ENCODE measurements at places on chromosomes 11 and 22. TPM values are rescaled to one million over a fixed set of nuclear protein-coding genes. Genes with fewer than 3 reads are reported as not detected.

The CRYBB2 gene
- total RNA-seq = not detected

The RAB36 gene
- 1.7 TPM for total RNA-seq

The OR2AT4 gene
- not detected for total RNA-seq

DNA sequence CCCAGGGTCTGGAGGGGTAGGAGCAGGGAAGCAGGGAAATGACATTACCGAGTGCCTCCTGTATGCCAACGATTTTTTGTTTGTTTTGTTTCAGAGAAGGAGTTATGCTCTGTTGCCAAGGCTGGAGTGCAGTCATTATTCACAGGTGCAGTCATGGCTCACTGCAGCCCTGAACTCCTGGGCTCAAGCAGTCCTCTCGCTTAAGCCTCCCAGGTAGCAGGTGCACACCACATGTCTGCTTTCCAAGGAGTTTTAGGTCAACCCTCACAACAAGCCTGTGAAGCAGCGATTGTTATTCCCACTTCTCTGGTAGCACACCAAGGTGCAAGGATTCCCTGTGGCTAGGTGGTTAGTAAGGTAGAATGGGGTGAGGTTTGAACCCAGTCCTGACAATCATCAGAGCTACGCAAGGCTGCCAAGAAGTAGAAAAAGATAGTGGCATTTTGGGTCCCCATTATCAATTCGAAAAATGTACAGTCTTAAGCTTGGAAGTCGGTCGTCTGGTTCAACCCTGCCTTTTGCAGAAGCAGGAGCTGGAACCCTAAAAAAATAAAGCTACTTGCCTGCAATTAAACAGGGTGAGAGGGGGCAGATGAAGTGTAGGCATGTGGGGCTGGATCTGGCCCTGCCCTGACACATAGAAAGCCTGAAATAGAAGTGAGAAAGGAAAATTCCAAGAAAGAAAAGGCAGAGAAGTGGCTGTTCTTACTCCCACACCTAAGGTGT is 9.1 kb downstream of the UCP3 start:
- DNase-seq = no peak

The KDM4D gene
- 3.7 TPM for total RNA-seq

GRCh38 chr22:40015358-40015976 is 20.7 kb downstream of the FAM83F start:
- no peak for DNase-seq

The SLC15A3 gene
- 2.7 TPM for total RNA-seq

DNA sequence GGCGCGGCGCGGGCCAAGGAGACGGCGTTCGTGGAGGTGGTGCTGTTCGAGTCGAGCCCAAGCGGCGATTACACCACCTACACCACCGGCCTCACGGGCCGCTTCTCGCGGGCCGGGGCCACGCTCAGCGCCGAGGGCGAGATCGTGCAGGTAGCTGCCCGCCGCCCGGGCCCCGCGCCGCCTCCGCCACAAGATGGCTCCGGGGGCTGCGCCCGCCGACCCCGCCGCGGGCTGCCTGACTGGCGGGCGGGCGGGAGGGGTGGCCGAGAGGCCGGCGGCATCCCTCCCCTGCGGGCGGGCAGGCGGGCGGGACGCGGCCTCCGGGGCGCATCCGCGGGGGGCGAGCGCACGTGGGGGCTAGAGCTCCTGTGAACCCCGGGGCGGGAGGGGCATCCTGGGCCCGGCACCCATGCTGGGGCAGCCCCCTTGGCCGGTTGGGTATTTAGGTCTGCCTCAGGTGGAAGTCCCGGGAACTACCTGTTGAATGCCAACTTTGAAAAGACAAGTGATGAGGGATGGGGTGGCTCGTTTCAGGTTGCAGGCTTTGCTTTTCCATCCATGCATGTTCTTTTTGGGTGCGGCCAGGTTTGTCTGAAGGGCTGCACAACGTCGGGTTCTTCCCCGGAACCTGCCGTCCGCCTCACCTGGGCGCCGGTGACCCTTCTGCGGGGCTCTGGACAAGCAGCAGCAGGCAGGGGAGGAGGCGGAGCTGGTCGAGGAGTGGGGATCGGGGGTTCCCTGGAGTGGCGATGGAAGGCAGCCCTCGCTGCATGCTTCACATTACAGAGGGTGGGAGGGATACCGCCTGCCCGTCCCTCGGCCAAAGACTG is 760 bp downstream of the ZNRF3 start:
- DNase-seq = peak; percentile 86

GRCh38 chr22:32584650-32585049 is 110.0 kb downstream of the FBXO7 start:
- DNase-seq = no peak

All from H7 (cell line).